ENCODE measurements at places on chromosomes 12 and 14. TPM values are rescaled to one million over a fixed set of nuclear protein-coding genes. Genes with fewer than 3 reads are reported as not detected.
A peak's percentile ranks its signal among the peaks of the same experiment; 100 is the strongest.

The PKP2 gene
- total RNA-seq = 85.8 TPM

DNA sequence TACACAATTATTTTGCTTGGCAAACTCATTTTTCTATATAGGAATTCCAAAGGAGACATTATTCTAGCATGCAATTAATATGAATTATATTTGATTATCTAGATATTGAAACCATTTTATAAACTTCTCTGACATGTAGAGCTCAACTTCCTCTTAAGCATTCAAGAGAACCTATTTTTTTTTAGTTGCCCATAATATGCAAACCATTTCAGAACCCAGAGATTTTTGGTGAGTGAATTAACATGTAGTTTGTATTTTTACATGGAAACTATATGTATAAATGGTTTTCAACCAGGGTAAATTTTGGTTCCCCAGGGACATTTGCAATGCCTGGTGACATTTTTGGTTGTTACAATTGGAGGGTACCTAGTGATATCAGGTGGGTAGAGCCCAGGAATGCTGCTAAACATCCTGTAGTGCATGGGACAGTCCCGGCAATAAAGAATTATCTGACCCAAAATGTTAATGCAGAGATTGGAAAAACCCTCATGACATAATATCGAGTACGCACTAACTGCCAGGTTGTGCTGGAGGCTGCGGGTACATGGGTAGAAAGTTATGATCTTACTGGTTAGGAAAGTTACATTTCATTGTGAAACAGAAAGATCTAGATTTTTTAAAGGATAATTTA, 338.9 kb upstream of the GARIN2 start:
- no peak for DNase-seq

The HOXC4 gene
- not detected for total RNA-seq

The SNX6 gene
- 48.4 TPM for total RNA-seq

DNA sequence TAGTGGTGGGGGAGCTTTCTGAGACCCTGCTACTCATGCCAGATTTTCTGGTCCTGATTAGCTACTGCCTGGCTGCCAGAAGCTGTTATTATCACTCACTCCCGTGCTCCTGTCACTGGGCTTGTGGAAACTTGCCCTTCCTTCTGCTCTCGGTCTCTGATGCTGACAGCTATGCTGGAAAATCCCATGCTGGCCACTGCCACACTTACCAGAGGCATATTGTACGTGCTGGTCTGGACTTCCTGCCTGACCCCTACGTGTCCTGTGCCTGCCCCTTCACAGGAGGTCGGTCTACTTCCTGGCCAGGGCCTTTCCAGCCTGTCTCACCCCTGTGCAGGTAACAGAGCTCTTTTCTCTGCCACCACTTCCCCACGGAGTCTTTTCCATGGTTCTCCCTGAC, 149.4 kb upstream of the PLEKHG7 start:
- peak; percentile 42 for DNase-seq

The POTEG gene
- not detected for total RNA-seq

DNA sequence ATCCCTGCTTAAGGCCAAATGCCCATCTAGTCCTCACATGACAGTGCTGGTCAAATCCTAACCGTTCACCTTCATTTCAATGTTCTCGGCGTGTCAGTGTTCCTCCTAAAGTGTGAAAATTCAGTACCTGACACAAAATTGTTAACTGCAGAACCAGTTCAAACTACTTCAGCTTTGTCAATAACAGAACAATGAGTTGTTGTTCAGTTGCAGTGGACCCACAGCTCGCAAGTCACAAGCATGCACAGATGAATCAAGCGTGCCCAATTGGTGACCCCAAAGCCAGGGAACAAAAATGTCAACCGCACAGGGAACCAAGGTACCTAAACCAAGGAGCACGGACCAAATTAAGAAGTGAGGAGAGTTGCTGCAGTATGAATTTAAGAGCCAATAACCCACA, 23.2 kb downstream of the NRDE2 start:
- no peak for DNase-seq

The EIF2S3B gene
- total RNA-seq = 0.92 TPM

GRCh38 chr12:88248606-88249005, 106.5 kb downstream of the TMTC3 start:
- DNase-seq = no peak

The PPP4R4 gene
- total RNA-seq = 0.37 TPM

The EPYC gene
- total RNA-seq = not detected

DNA sequence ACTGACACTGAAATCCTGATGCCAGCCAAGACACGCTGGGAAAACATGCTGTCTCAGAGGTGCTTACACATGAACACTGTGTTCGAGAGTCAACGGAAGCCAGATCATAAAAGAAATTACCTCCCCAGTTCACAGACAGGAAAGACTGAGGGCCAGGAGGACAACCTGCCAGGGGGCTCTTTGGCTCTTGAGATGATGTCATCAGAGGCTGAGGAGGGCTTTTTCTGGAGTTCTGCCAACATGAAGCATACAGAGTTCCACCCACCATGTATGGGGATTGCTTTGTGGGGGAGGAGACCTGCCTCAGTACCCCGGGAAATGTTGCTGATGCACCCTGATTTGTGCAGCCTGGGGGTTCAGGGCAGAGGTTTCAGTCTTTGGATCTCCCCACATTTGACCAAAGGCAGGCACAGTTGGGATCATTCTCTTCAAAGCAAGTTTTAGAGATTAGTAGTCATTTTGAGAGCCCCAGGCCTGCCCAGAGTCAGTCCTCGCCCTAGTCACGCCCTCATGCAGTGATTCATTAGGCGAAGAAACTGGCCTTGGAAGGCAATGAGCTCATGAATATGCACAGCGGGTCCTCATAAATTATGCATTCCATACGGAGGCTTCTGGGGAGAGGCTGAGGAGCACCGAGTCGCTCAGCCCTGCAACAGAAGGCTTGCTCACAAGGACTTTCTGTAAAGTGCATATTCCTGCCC, 34.9 kb upstream of the EML1 start:
- DNase-seq = no peak

DNA sequence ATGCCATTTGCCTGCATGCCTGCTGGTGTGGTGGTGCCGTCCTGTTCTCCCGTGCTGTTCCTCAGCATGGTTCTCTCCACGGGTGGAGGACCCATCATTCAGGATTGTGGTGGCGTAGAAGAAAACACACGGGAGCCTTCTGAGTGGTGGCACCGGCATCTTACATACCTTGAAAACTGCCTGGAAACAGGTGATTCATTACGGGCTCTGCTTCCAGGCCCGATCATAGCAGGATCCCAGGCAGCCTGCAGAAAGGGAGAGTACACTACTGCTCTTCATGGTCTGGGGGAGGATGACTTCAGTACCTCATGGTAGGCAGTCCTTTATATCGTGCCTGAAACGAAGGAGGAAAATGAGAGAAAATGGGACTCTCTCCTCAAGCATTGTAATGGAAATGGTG, 66.6 kb upstream of the KCNA5 start:
- DNase-seq = no peak

DNA sequence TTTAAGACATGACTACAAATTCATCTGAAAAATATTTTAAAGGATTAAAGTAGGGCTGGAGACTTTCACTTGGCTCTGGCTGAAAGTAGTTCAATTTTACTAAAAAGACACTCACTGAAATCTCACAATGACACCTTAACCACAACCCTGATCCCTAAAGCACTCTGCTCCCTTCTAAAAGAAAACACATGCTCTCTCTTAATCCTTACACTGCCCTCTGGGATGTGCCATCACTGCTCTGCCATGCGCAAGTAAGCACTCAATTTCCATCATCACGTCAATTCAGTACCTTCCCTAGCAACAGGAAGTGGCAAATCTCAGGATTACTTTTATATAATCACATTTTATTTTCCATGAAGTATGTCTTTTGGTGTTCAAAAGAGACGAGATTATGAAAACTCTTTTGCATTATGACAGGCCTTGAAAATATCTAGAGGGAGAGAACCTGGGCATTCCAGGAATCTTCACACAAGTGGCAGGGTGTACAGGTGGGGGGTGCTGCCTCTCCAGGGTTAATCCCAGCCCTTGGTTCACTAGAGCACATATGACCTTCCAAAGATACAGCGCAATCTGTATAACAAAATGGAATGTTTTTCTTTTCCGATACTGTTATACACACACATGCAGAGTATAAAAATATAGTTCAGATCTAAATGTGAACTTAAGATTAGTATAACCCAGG, 7.3 kb downstream of the ATG14 start:
- DNase-seq = no peak

The CLEC12A gene
- not detected for total RNA-seq

DNA sequence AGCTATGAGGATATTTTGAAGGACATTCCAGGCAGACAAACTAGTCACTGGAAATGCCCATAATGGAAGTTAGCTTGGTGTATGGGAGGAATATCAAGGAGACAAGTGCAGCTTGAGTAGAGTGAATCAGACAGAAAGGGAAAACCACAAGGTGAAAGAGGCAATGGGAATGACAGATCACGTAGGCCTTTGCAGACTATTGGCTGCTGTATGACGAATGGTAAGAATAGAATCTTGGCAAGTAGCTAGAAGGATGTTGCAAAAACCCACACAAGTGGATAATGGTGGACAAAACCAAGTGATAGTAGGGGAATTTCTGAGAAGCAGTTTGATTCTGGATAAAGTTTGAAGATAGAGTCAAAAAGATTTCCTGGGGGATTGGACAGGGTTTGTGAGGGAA, 196.9 kb upstream of the NOVA1 start:
- DNase-seq = no peak

GRCh38 chr14:104552738-104553125, 26.8 kb upstream of the C14orf180 start:
- DNase-seq = no peak

The ITGA7 gene
- 52.0 TPM for total RNA-seq

- DNase-seq = no peak
Observed at GRCh38 chr12:86174188-86174587, 82.0 kb downstream of the MGAT4C start.

All from stomach (tissue), 19 donors.